ENCODE measurements at places on chromosomes 3 and 15. TPM values are rescaled to one million over a fixed set of nuclear protein-coding genes. Genes with fewer than 3 reads are reported as not detected.

Gene ADIPOQ
- not detected for total RNA-seq

Gene ECE2
- total RNA-seq = 0.86 TPM

Gene GP5
- 0.13 TPM for total RNA-seq

Gene MASP1
- total RNA-seq = 3.2 TPM

DNA sequence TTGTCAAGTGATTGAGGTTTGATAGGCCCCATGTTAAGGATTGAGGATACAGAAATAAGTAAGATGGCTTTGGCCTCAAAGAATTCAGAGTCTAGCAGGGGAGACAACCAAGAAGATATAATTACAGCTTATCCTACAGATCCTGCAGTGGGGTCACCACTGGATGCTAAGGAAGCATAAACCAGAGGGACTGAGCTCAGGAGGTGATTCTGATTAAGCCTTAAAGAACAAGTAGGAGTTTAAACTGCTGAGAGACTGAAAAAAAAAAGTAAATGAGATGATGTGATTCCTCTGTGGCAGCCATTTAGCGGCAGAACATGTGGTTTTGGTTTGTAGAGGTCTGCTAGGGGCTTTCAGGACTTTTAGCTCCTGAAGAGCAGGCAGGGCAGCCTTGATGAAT is 72.1 kb upstream of the ROPN1 start:
- no peak overlapping the region for H3K4me3 ChIP-seq
- H3K36me3 ChIP-seq = no peaks in the 10 kb centered on the region
- peaks cover 5% of the 10 kb centered on the region for H3K27me3 ChIP-seq
- no peaks in the 10 kb centered on the region for H3K4me1 ChIP-seq
- H3K27ac ChIP-seq = no peak overlapping the region
- DNase-seq = no peak

Gene RBPMS2
- total RNA-seq = 243 TPM

DNA sequence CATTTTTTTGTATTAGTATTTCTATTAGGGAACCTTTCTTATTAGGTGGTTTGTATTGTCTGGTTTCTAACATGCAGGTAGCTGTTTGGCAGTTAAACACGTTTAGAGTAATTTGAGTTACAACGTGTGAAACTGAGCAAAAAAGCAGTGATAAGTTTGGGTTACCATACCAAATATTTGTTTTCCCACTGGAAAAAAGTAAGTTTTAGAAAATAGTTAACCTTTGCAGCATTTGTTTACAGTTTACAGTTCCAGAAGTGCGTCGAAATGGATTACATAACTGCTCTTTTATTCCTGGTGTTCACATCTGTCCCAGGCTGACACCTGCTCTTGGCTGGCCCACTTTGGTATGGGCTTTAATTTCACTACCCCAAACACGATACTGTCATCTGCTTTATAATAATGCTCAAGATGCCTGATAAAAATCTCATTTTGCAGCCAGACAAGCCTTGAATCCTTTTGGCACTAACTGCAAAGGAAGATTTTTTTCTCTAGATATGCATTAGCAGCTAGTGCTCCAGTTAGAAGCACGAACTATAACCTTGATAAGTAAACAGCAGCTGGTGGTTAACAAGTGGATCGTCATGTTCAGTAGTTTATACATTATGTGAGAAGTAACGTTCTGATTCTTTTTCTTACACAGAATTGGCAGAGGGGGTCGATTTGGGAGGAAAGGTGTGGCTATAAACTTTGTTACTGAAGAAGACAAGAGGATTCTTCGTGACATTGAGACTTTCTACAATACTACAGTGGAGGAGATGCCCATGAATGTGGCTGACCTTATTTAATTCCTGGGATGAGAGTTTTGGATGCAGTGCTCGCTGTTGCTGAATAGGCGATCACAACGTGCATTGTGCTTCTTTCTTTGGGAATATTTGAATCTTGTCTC is 5.3 kb downstream of the EIF4A2 start:
- H3K27ac ChIP-seq = no peak overlapping the region
- no peak for DNase-seq
- no peaks in the 10 kb centered on the region for H3K27me3 ChIP-seq
- peaks cover 96% of the 10 kb centered on the region for H3K36me3 ChIP-seq

Gene TMEM45A
- 12.9 TPM for total RNA-seq

Gene STAB1
- 1.9 TPM for total RNA-seq
